ENCODE measurements at places on chromosomes 7 and 10.

DNA sequence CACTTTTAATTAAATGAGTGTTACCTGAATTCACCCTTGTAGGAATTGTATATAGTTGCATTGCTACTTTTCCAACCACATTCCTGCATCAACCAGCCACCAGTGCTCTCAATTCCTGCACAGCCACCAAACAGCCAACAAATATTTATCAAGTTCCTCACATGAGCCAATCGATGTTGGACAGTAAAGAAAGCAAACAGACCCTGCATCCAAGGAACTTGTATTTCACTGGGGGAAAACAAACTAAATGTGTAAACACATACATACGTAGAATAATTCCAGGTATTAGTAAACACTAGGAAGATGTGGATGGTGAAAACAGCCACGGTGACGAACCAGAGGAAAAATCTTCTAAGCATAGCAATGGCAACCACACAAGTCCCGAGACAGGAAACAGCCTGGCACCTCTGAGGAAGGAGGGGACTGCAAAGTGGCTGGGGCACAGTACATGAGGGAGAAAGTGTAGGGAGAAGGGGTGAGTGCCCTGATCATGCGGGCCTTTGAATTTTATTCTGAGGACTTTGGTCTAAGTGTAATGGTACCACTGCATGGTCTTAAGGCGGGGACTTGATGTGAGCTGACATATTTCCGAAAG, 111.2 kb downstream of the XRCC2 start:
- DNase-seq = no peak

GRCh38 chr10:101961591-101962498, 94.1 kb downstream of the ARMH3 start:
- no peak for DNase-seq

- no peak for DNase-seq
These were observed 13.8 kb downstream of the TMEM273 start for GRCh38 chr10:49174261-49174925.

GRCh38 chr7:28815369-28815927, 142.7 kb downstream of the TRIL start:
- no peak for DNase-seq

DNA sequence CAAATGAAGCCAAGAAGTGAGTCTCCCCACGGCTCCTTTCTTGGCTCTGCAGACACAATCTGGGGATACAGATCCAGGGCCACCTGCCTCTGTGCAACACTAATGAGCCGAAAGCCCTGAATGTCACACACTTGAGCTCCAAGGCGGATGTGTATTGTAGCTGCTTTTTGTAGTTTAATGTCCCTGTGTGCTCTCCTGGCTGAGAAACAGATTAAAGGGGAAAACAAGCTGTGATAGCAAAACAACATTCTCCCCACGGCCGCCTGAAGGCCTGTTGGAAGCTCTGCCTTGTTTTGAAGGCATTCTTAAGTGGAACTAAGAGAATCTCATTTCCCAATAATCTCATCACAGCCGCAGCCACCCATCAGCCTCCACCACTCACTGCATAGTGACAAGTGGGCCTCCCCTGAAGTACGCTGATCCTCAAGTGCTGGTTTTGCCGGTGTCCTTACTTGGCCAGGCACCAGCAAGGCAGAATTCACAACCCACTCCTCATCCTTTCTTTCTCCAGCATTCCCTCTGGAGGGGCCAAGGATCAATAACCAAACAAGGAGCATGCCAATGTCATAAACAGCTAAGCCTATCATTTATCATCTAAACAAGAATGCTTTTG, 44.4 kb upstream of the AMPH start:
- no peak for DNase-seq

DNA sequence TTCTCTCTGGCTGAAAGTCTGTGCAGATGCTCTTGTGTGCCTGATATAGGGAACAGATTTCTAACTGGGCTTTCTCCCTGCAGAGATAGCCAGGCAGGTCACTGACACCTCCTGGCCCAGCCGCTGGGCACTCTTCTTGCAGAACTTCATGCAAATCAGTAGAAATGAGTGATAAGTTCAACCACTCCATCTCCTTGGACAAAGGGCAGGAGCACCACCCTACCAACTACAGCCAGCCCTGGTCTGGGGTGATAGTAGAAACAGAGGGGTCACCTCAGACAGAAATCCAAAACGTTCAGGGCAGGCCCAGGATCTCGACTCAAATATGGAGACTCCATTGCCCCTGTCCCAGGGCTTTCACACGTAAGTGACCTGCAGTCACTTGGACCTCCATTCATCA, 917.8 kb upstream of the ZNF722 start:
- DNase-seq = no peak

GRCh38 chr7:66505531-66506451, 122.9 kb upstream of the KCTD7 start:
- DNase-seq = no peak

- no peak for DNase-seq
These were observed 55.8 kb upstream of the LANCL2 start for GRCh38 chr7:55309040-55309991.

- DNase-seq = no peak
These were observed 6.7 kb downstream of the OR13A1 start for GRCh38 chr10:45308707-45309106.

DNA sequence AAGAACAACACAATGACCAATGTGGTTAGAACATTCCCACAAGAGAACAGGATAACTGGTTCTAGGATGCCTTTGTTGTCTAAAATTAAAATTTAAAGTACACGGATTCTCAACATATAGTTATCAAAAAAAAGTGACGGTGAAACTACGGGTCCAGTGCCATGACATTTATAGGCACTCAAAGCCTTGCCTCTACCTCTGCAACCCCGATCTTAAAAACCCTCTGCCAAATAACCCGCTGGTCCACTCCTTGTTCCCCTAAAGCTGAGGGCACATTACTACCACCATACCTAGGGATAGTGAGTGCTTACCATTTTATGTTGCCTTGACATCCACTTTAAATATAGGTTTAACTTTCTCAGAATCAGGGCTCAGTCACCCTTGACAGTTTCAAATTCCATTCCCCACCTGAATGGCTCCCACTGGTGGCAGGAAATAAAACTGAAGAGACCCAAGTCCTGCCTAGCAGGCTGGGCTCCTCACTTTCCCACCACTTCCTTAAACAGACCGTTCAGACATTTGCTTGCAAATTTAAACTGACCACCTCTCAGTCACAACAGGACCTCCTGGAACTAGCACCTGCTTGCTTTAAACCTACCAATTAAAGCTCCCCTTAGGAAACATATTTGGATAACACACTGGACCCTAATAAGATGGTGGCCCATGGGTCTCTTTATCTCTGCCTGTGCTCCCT, 169.9 kb upstream of the ASAH2 start:
- DNase-seq = peak; percentile 46
